ENCODE measurements at places on chromosomes 1 and 21.

GRCh38 chr1:186790101-186790500, 38.6 kb upstream of the PLA2G4A start:
- DNase-seq, result no peak

DNA sequence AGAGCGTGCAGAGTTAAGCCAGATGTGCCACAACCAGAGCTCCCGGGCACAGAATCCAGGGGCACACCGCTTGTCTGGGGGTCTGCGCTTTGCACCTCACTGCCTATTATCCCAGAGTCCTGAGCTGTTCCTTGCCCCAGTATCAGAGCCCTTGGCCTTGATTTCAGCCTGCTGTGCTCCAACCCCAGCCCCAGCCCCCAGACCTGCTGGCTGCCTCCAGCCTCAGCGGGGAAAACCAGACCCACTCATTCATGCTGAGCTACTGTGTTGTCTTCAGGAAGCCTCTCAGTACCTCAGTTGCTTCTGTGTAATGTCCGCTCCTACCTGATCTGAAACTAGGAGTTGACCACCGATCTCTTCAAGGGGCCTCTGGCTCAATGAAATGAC, 1.1 kb downstream of the IKBKE start:
- DNase-seq, result no peak

DNA sequence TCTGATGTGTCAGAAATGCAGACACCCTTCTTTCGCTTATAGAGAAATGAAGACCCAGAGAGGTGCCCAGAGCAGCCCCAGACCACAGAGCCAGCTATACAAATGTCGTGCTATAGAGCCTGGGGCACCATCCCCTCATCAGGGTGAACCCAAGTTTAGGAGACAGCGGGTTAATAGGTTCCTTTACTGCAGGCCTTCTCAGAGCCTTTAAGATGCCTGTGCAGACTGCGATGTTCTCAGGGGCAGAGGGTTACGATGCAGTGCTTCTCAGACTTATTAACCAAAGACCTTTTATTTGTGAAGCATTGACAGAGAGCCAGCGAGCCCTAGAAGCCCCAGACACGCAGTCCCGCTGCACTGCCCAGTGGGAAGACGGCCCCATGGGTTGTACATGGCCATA, 46.9 kb downstream of the STPG1 start:
- no peak for DNase-seq

DNA sequence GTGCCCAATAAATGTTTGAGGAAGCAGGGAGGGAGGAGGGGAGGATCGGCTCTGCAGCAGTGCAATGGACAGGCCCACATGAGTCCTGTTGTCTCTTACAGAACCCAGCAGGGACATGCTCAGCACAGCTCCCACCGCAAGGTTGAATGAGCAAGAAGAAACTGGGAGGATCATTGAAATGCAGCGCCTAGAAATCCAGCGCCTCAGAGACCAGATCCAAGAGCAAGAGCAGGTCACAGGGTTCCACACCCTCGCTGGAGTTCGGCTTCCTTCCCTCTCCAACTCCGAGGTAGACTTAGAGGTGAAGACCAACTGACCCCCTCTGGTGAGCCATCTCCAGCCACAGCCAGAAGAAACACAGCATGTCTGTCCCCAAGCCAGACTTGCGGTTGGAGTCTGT, 15.9 kb upstream of the TMEM125 start:
- DNase-seq, result no peak

- no peak for DNase-seq
Measured at GRCh38 chr1:103327054-103327719, 198.3 kb upstream of the RNPC3 start.

- DNase-seq, result no peak
Measured at GRCh38 chr1:46692811-46693770, 21.4 kb downstream of the TEX38 start.

DNA sequence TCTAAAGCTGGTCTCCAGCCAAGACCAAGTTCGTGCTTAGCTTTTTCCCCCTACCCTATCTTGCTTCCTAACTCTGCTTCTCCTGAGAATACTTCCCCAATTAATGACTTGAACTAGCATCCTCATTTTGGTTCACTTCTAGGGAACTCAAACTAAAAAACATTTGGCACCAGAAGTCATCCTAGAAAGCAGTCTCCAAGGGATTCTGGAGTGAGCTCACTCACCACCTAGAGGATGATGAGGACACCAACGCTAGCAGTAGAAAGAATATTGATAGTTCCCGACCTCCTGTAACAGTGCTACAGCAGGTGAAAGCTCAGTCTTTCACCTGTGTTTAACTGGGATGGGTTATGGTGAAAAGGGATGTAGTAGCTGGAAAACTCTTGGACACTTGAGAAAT, 4.7 kb upstream of the PSMB2 start:
- DNase-seq, result peak; percentile 41

GRCh38 chr1:161119092-161119903, 1.4 kb downstream of the NIT1 start:
- DNase-seq, result peak; percentile 63

DNA sequence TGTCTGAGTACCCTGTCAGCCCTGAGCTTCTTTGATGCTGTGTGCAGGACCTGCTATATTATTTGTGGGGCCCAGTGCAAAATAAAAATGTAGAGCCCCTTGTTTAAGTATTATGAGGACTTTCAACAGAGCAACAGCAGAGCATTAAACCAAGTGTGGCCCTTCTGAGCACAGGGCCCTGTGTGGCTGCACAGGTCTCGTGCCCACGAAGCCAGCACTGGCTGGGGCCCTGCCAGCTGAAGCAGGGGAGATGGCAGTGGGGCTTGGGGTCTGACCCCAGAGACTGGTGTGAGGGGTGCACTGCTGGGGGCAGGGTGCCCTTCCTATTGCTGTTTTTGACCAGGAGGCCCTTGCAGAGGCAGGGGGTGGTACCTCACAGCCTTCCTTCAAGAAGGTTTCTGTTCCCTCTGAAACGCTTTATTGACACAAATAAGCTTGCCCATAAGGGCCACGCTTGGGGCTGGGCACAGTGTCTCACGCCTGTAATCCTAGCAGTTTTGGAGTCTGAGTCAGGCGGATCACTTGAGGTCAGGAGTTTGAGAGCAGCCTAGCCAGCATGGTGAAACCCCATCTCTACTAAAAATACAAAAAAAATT, 2.2 kb upstream of the SEMA4A start:
- DNase-seq, result no peak

- no peak for DNase-seq
Measured at GRCh38 chr21:44791246-44791645, 10.4 kb downstream of the UBE2G2 start.

DNA sequence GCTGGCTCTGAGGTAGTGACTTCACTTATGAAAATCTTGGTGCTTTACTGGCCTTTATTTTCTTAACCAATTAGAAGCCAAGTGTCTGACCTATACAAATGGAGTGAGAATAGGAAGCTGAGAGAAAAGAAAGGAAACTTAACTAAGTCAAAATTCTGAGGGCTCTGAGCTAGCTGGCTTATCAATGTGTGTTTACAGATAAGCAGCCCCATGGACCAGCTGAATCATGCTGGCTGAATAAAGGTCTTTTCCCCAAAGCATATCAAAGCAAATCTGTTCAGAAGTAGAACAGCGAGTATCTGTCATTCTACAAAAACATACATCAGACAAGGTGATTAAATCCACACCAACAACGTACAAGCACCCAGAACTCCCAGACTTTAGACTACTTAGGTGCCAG, 117.2 kb downstream of the BRINP2 start:
- DNase-seq, result no peak

DNA sequence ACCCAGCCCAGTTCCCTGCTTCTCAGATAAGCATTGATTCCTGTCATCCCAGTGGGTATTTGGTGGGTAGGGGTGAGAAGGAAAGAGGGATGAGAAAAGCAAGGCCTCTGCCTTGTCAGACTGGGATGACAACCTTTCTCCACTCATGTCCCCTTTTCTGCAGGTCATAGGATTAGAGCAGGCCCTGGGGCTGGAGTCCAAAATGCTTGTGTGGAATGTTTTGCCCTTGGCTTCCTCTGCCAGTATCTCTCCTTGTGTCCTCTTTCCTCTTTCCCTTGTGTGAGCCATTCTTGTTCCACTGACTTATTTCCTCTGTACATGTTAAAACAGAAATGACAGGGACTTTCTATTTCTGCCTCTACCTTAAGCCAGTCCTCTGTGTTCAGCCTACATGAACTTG, 4.1 kb downstream of the ATP2B4 start:
- DNase-seq, result no peak

- DNase-seq, result no peak
Measured at GRCh38 chr1:27724961-27725373, 794 bp upstream of the FAM76A start.

- no peak for DNase-seq
Measured at GRCh38 chr1:241641773-241642592, 1.8 kb upstream of the CHML start.

DNA sequence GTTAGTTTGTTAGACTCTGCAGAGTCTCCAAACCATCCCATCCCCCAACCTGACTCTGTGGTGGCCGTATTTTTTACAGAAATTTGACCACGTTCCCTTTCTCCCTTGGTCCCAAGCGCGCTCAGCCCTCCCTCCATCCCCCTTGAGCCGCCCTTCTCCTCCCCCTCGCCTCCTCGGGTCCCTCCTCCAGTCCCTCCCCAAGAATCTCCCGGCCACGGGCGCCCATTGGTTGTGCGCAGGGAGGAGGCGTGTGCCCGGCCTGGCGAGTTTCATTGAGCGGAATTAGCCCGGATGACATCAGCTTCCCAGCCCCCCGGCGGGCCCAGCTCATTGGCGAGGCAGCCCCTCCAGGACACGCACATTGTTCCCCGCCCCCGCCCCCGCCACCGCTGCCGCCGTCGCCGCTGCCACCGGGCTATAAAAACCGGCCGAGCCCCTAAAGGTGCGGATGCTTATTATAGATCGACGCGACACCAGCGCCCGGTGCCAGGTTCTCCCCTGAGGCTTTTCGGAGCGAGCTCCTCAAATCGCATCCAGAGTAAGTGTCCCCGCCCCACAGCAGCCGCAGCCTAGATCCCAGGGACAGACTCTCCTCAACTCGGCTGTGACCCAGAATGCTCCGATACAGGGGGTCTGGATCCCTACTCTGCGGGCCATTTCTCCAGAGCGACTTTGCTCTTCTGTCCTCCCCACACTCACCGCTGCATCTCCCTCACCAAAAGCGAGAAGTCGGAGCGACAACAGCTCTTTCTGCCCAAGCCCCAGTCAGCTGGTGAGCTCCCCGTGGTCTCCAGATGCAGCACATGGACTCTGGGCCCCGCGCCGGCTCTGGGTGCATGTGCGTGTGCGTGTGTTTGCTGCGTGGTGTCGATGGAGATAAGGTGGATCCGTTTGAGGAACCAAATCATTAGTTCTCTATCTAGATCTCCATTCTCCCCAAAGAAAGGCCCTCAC, at the start of gene OLIG2:
Gene OLIG2, plus strand, starts transcription at position 447 of the 954 bp plus-strand sequence. CDS start 928 bp downstream, outside the sequence.
- DNase-seq, result peak; percentile 90

DNA sequence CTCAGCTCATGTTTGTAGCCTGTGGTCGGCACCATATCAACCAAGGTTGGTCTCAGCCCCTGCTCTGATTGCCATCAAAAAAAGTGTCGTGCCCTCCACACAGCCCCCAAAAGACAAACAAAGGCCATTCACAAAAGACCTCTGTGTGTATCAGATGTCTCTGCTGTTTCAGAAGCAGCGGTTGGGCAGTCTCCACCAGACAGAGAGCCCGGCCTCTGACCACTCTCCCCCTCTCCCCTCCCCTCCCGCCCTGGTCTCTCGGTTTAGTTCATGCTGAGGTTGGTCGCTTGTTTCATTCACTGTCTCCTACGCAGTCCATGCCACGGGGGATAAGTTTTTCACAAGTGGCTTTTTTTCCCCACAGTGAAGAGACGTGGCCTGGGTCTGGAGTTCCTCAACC, 27.1 kb downstream of the ACTA1 start:
- no peak for DNase-seq

GRCh38 chr1:76023669-76024435, 50.7 kb upstream of the ST6GALNAC3 start:
- DNase-seq, result peak; percentile 85

DNA sequence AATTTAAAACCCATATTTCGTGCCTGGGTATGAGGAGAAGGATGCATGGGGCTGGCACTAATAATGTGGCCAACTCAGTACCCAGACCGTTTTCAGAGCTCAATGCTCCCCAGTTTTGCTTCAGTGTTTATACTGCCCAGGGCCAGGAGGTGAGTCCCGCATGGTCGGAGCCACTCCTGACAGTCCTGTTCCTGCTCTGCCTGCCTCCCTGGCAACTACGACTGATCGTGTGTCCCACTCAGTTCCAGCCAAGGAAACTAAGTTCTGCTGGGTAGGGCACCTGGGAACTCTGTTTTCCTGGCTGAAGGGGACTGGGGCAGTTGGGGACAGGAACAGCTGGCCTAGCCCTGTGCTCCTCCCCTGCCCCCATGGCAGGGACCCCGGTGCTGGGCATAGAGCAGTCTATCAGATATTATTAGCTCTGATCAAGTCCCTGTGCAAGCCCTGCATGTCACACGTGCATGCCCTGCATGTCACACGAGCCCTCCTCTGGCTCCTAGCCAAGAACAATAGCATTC, 19.2 kb downstream of the S100A7 start:
- DNase-seq, result no peak

- no peak for DNase-seq
Measured at GRCh38 chr1:70666381-70667140, 255.5 kb downstream of the CTH start.

DNA sequence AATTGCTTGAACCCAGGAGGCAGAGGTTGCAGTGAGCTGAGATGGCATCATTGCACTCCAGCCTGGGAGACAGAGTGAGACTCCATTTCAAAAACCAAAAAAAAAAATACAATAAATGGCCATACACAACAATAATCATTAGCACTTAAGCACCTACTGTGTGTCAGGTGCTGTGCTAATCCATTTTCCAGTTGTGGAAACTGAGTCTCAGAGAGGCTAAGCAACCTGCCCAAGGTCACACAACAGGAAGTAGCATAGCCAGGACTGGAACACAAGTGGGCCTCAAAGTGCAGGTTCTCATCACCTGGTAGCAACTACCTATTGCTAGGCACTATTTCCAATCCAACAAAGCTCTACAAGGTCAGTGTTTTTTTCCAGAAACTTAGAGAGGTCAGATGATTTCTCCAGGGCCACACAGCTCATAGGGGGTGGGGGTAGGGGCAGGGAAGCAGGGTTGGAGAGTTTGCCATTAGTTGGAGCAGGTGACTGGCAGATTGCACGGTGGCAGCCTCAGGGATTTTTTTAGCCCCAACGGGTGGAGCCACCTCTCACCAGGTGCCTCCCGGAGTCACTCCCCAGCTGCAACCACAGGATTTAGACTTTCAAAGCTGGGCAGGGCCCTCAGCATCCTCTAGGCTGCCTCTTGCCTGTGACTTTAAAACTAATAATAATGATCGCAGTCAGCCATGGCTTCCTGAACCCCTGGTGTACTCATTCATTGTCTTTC, 52.5 kb upstream of the ID3 start:
- DNase-seq, result no peak

- DNase-seq, result peak; percentile 37
Measured at GRCh38 chr1:238063454-238063853, 172.7 kb upstream of the ZP4 start.

DNA sequence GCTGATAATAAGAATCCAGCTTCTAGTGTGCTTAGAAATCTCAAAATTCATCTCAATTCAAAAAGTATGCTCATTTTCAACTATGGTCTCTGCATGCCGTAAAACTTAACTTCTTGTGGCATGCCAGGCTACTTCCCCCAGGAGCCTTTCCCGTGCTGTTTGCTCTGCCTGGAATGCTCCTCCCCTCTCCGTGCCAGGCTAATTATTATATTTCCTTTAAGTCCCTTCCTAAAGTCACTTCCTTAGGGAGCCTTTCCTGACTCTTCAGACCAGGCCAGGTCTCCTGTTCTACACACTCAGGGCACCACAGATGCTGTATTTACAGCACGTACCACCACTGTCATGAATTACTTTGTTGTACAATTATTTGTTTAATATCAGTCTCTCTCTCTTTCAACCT, 67.1 kb upstream of the PPP2R5A start:
- DNase-seq, result no peak

- DNase-seq, result peak; percentile 75
Measured at GRCh38 chr21:42461881-42462877, 33.8 kb downstream of the RSPH1 start.

- DNase-seq, result no peak
Measured at GRCh38 chr1:65980237-65980636, 187.5 kb downstream of the PDE4B start.
